ENCODE measurements at places on chromosomes 11 and 22.

DNA sequence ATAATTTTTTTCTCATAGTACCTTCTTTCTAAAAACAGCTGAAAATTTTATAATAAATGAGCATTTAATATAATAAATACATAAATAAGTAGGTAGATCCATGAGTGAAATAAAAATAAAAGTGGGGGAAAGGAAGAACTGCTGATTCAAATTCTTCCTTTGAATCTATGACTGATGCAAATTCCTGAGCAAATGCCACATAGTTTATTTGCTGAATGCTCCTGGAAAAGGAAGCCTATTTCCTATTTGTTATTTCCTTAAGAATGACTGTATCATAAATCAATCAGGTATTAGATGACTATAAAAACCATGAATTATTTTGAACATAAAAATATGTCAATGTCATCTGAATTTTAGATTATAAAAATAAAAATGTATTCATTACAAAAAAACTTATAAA is 16.6 kb downstream of the BTBD10 start:
- no peak for DNase-seq

- no peak for DNase-seq
These were observed 432.2 kb upstream of the ANO3 start for GRCh38 chr11:25899617-25900160.

DNA sequence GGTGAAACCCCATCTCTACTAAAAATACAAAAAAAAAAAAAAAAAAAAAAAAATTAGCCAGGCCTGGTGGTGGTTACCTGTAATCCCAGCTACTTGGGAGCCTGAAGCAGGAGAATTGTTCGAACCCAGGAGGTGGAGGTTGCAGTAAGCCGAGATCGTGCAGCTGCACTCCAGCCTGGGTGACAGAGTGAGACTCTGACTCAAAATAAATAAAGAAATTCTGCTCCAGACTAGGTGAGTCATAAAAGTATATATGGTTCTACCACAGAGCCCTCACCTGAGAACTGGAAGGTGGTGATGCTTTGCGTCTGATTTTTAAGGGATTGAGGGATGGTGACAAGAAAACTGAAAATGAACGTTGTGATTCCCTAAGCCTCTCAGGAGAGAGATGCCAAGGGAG is 58.4 kb downstream of the NTM start:
- DNase-seq: no peak

DNA sequence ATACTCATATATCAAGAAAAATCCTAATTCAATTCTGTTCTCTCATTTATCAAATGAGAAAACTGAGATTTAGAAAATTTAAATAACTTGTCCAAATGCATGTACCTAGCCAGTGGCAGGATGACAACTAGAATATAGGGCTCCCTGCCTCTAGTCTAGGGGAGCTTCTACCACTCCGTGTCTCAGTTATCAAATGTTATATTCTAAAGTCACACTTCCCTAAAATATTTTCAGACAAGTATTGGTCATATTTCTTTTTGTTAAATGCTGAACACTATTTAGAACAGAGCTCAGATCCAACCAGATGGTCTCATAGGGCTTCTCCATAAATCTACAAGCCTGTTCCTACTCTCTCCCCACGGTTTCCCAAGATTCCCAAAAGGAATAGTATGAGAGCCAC is 26.3 kb downstream of the KCNJ1 start:
- DNase-seq: no peak

DNA sequence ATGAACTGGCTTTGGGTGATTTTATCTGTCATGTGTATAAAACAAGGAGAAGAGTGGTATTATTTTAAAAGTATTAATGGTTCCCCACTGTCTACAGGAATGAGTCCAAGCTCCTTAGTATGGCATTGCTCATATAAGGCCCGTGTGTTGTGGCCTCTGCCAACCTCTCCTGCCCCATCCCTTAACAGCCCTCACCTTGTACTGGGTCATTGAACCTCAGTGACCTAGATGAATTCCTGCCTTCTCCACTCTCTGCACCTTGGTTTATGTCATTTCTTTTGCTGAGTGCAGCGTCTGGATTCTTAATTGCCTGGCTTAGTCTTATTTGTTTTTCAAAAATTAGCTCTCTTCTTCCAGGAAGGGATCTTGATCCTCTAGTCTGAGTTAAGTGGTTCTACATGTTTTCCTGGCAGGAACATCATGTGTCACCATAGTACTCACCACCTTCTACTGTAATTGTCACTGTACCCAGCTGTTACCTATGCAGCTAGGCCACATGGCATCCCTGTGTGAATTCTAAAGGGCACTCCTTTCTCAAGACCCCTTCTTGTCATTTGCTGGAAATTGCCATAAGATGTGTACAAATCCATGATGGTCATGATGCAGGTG is 36.2 kb upstream of the POGLUT3 start:
- no peak for DNase-seq

DNA sequence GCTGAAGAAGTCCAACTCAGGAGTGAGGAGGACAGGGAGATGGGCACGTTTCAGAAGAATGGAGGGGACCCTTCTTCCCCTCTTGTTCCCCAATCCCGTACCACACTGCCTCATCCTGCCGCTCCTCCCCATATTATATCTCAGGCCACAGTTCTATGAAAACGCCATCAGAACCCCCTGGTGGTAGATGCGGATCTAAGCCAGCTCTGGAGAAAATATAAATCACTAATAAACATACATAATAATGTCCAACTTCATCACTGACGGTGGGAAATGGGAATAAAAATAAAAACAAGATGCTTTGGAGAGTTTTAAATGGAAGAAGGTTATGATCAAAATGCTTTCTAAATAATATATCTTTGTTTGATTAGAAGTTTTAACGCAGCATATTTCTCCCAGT is 400.3 kb downstream of the CADM1 start:
- no peak for DNase-seq

DNA sequence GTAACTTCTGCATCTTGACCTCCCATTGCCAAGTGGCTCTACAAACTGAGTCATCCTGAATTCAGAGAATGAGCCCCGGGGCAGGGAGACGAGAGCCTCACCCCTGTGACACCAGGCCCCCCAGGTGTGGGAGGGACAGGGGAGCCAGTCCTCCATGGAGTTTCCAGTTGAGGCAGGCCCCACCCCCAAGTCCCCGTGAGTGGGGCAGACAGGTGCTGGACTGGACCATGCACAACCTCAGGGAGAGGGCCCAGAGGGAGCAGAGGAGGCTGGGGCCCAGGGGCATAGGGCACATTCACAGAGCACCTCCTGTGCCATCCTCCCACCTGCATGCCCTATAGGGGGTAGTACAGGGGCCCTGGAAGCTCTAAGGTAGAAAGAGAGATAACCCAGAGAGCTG is 180.8 kb downstream of the BRD1 start:
- no peak for DNase-seq

DNA sequence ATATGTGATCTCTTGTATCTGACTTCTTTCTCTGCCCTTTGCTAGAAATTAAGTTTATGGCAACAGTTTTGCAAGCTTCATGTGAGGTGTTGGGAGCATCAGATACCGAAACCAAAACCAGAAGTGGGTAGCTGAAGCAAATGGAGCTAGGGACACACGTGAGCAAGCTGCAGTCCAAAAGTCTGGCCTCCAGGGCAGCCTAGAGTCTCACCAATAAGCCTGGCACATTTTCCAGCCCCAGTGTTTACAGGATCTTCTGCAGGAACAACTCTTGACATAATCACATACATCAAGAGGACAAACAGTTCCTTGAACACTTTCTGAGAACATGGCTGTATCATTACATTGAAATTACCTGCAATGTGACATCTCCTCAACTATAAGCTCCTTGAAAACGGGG is 114.1 kb downstream of the LARGE1 start:
- no peak for DNase-seq

DNA sequence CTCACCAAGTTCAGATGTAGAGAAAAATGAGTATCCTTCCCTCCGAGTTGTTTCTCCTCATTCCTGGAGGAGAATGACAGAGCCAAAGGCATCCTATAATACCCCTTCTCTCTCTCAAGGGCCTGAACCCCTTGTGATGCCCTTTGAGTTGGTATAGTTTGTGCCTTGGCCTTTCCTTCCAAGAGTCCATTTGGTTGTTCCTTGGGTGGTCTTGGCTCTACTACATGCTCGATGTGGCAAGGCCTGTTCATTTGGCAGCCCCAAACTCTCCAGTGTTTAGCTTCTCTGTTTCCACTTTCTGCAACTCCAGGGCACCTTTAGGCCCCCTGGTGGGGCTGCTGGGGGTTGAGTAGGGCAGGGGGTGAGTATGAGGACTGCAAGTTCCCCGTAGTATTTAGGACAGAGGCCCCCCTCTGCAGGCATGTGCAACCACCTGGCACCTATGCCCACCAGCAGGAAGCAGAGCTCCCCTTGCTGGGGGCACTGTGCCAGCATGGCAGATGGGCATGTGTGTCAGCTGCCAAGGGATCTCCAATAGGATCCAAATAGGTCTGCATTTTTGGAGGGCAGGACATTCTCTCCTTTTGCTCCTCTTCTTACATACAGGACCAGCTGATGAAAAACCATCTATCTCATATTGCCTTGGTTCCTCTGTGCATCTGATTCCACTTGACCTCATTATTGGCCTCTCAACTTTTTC is 217.2 kb upstream of the CADM1 start:
- no peak for DNase-seq
